ENCODE measurements at places on chromosomes 2 and 18.

GRCh38 chr18:57931038-57931437 lies 113.0 kb upstream of the NEDD4L start:
- DNase-seq: peak; percentile 10

DNA sequence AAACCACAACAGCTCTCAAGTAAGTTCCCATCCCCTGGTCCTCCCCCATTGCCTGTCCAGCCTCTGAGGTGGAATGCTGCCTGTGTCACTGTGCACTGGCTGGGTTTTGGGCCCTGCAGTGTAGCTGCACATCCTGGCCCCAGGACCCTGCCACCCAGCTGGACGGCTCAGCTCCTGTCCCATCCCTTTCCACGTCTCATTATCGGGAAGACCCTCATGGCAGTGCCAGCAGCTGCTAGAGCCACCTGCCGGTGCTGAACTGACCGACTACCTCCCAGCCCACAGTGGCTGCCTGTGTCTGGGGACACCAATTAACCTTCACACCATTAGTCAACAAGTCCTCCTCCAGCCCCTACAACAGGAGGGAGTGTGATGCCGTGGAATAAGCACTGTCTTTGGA lies 31.9 kb downstream of the ADCY3 start:
- no peak for DNase-seq

DNA sequence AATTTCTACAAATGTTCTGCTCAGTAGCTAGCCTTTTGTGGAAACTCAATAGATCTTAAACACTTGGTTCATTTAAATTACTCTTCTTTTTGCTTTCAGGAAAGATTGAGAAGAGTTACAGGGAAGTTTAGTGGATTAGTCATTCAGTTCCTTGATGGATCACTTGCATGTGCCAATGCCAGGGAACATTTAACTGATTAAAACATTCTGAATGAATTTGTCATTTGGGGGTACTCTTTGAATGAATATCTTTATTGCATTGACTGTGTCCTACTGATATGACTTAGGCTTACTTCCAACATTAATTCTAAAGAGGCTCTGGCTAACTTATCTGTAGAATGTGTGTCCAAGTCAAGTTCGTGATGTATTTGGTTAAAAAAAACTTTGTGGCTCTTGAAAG lies 199.8 kb downstream of the PLCL1 start:
- no peak for DNase-seq

GRCh38 chr2:238169048-238169707 lies 10.4 kb downstream of the ERFE start:
- no peak for DNase-seq

- DNase-seq: no peak
These were observed 95.3 kb upstream of the BZW1 start for GRCh38 chr2:200716386-200716785.

DNA sequence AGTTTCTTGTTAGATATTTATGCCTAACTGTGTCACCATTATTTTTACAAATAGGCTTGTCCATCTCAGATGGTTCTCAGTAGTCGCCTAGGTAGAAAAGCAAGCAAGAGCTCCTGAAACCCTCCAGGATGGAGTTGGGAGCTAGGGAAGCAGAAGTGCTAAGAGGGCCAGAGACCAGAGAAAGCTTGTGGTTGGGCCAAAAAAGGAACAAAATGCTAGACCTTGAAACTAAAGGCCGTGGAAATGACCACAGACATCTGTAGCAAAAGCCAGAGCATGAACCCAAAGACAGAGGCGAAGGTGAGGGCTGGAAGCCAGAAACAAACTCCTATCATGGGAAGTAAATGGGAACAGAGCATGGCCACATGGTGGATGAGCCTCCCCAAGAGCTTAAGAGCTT lies 29.9 kb upstream of the RMDN2 start:
- DNase-seq: no peak

GRCh38 chr2:239696559-239697207 lies 295.9 kb upstream of the HDAC4 start:
- no peak for DNase-seq

- no peak for DNase-seq
These were observed 24.6 kb downstream of the CD302 start for GRCh38 chr2:159773426-159773825.

DNA sequence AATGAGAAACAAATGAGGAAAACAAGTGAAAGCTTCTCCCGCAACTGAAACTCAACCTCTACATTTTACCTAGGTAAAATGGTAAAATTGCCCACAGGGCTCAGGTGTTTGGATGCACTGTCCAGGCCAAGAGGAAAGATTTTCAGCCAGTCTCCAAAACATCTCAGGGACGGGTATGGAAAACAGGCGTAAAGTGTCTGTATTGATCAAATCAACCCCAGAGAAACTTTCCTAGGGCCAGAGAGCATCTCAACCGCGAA lies 361 bp upstream of the HAT1 start:
- DNase-seq: no peak
